ENCODE measurements at places on chromosomes 2 and 18. TPM values are rescaled to one million over a fixed set of nuclear protein-coding genes. Genes with fewer than 3 reads are reported as not detected.

DNA sequence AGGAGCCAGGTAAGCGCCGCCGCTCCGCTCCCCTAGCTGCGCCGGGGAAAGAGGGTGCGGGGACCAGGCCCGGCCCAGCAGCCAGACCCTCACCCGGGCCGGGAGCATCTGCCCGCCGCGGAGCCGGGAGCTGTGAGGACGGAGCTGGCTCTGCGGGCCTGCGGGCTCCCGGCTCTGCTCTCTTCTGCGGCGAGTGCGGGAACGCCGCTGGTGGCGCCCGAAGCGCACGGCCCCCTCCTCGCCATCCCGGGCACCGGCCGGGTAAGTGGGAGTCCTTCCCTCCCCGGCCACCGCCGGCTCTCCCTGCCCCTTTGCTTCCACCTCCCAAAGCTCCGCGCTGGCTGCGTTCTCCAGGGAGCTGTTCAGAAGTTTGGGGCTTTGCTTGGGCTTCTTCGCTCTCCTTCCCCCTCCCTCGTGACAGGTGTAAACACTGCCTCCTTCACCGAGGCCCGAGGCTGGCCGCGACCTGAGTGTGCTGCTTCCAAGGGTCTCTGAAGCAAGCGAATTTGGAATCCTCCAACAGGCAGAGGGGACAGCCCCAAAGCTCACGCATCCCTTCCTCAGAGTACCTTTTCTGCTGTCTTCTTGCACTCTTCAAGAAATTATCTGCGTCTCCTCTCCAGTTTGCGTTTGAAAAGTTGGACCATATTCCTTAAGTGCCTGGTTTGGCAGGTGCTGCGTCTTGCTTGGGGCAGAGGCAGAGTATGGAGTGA, 632 bp downstream of the AFTPH start:
- no peak for DNase-seq

- DNase-seq, result no peak
Measured at GRCh38 chr2:81895620-81896250, 1591.2 kb upstream of the LRRTM1 start.

DNA sequence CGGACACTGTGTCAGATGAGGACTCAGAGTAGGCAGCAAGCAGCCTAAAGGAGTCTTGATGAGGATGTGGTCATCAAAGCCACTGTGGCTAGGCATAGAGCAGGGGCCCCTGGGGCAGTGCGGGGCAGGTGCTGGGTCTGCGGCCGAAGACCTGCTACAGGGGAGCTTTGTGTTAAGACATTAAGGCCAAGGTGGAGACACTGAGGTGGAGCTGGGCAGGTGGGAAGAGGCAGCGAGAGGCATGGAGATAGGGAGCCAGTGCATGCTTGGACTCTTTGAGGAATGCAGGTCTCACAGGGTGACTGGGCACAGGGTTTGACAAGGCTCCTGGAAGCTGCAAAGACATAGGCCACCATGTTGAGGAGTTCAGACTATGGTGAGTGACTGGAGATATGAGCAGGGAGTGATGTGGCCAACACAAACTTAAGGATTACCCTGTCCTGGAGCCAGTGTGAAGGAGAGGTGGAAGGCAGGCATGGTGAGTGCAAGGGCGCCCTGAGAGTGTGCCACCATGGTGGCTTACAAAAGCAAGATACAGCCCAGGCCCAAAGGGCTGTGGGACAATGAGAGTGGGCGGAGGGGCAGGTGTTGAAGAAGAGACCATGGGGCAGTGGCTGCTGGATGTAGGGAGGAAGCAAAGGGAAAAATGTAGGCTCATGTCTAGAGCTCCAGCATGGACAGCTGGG, 450.9 kb upstream of the HS6ST1 start:
- DNase-seq, result no peak

DNA sequence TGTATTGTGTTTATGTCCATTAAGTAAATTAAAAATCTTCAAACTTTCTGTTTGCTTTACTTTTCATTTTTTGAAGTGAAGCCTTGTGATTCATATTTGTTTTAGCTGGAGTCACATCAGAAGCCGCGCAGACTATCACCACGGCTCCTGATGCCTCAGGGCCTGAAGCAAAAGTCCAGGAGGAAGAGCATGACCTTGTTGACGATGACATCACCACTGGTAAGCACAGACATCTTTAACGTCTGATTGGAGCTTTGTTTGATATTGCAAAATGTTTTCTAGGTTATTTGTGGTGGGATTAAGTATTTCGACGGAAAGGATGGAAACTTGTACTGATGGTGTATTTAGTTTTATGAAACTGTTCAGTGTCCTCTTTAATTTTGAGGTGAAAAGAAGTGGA, 164.8 kb downstream of the WDR7 start:
- DNase-seq, result no peak

DNA sequence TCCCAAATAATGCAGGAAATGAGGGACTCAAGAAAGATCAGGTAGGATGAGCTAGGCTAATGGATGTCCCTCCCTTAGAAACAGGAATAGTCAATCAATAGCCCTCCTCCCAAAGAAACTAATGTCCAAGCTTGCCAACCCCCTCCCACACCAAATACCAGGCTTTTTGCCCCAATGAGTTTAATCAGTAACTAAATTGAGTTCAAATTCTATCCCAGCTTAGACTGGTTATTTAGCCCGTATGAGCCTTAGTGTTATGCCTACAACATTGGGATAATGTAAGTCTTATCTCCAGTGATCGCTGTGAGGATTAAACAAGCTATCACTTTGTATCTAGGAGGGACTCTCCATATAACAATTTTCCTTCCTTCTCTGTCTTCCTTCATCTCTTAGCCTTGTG, 310.7 kb downstream of the DPP10 start:
- DNase-seq, result no peak

DNA sequence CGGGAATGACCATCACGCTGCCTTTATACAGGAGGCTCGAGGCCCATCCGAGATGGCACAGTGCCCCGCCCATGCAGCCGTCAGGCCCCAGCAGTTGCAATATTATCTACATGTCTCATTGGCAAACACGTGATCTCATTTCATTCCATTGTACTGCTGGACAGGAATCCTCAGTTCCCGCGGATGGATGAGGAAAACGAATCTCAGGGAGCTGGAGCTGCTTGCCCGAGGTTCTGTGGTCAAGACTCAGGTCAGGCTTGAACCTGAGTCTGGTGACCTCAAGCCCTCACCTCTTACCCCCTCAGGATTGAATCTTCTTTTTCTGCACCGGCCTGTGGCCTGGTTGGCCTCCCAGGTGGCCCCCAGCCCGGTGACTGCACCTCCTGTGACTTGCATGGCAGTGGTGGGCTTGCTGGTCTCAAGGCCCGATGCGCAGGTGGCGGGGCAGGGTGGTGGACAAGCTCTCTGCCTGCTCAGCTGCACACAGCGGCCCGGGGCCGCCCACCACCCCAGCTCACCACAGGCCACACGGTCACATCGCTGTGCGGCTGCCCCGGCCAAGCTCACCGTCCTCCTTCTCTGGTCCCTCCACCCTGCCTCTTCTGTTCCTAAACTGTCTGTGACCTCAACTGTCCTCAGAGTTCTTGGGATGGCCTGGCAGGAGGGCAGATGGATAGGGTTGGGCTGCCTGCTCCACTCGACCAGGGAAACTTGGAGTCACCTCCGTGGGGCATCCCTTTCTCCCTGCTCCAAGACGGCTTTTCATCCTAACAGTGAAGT, 52.0 kb upstream of the HS6ST1 start:
- DNase-seq, result no peak

DNA sequence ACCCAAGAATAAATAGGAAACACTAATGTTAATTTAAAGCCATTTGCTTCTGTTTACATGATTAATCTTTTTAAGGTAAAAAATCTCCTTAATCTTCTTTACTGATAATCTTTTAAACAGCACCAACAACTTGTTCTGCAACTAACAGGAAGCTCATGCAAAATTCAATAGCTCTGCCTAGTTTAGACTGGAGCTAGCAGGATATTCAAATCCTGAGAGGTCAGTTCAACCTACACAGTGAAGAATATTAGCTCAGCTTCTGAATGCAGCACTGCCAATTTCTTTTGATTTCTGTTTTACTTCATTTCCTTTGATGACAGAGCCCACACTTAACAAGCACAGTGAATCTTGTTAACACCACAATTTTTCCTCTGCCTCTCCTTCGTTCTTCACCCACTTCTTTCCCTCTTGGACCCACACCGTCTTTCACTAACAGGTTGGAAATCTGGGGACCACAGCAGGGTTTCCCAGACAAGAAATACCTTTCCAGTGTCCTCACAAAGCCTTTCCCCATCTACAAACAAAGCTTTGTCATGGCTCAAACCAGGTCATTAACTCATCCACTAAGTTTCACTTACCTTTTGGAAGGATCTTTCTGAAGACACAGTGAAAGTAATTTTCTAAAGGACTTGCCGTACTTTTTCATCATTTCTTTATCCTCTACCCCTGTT, 109.8 kb downstream of the STK39 start:
- no peak for DNase-seq

DNA sequence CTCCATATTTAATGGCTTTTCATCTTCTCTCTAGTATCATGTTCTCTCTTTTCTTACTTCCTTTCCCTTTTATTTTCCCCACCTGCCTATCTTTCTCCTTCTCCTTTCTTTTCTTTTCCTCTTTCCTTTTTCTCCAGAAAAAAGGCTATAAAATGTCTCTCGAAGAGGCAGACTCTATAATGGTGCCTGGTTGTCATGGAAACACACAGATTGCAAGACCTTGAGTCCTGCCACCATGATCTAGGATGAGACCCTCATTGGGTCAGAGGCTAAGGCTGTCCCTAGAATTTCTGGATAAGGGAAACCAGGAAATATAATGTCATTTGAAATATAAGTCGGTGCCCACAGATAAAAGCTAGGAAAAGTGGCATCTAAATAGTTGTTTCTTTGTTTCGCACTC, 36.5 kb upstream of the LHCGR start:
- no peak for DNase-seq

- DNase-seq, result no peak
Measured at GRCh38 chr2:81942136-81942680, 1637.7 kb upstream of the LRRTM1 start.

DNA sequence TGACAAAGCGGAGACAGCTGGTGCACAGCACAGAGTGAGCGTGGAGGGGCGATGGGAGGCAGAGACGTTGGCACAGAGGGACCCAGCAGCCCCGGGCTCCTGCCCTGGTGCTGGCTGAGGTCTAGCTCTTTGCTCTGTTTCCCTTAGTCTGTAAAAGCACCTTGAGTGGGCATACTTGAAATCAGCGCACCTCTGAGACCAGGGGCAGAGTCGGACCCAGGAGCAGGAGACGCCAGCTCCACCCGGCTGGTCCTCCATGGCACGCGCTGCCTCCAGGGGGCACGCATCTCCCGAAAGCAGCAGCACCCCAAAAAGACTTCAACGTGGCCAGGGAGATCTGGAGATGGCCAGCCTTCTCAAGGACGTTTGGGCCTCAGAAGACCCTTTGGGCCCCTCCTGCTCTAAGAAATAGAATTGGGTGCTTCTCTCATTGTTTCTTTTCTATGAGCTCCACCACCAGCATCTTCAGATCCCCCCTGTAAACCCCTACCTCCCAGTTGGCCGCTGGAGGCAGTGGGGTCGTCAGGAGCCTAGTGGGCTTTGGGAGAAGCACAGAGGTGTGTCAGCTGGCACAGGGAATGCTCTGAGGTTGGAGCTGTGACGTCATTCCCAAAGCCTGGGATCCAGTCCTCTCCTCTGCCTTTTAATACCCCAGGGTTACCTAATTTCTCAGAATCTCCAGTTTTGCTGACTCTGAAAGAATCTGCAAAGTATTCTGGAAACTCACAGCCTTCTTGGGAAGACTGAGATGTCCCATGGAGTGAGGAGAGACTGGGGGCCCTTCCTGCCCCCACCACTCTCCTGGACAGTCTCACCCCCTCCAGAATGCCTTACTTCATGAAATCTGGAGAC, 58.9 kb downstream of the CIB4 start:
- DNase-seq, result no peak

DNA sequence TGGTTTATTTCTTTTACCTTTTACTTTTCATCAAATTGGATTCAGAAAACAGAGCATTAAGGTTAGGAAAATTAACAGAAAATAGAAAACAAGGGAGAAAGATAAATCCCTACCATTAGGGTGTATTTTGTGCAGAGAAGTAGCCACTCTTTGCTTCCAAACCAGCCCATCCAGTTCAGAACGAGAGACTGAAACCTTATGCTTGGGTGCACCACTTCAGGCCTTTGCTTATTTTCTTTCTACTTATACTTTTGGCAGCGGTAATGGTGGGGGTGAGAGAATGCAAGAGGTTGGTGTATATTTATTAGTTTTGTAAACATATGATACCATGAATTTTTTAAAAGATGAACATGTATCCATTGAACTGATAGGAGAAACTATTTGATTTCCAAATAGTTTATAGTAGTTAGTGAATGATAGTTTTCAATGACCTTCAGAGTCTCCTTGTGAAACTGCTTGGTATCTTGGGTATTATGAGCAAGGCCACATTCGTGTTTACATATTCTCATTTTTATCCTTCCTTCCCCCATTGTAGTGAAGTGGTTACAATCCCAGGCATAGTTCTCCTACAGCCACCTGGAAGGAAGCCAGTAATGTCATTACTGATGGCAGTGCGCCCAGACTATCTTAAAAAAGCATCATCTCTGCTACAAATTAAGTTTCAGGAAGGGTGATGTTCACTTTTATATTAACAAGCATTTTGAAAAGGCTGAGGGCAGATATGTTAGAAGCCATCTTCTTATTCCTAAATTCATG, 60.8 kb downstream of the MFSD6 start:
- DNase-seq, result peak; percentile 57

- DNase-seq, result no peak
Measured at GRCh38 chr2:125095826-125096225, 1070.7 kb downstream of the CNTNAP5 start.

DNA sequence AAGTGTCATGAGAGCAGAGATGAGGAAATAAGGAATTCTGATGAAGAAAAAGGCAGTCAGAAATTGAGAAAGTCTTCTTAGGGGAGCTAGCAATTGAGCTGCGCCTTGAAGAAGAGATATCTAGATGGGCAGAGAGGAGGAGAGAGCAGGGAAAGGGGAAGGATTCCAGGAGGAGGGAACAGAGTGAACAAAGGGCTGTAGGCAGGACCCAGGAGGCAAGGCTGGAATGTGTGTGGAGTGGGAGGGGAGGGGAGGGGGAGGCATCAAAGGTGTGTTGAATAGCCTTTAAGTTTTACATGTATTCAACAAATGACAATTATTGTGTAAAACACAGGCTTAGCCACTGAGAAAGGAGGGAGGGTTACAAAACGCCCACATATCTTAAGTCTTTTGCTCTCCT, 164.5 kb downstream of the TDRD15 start:
- DNase-seq, result no peak

- DNase-seq, result no peak
Measured at GRCh38 chr2:239179851-239180371, 220.9 kb downstream of the HDAC4 start.

DNA sequence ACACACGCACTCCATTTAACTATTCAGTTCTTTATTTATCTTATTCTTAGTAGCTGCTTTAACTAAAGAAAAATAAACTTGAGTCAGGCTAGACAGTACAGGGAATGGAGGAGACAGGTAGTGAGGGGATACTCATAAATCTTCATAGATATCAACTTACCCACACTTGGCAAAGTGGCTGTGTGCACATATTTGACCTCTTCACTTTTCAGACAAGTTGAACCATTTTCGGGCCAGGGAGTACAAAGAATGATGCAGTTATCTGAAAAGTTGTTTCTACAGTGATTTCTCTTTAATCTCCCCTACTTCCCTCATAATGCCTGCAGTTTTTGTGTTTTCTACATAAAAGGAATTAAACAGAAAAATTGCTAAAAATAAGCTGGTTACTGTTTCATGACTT, 307.5 kb downstream of the GULP1 start:
- DNase-seq, result no peak

GRCh38 chr18:5424903-5425664, 118.7 kb downstream of the EPB41L3 start:
- no peak for DNase-seq

GULP1 gene
- 8.4 TPM for polyA plus RNA-seq

TRAF3IP1 gene
- polyA plus RNA-seq, result 7.0 TPM

NLRC4 gene
- not detected for polyA plus RNA-seq

XIRP2 gene
- polyA plus RNA-seq, result not detected

ASB18 gene
- polyA plus RNA-seq, result not detected

CENPA gene
- polyA plus RNA-seq, result 2.3 TPM

TTC27 gene
- polyA plus RNA-seq, result 16.9 TPM
